Kidney (tissue), 22 donors: ENCODE measurements at places on chromosomes 2 and 18.

GRCh38 chr2:218021536-218022071, 18.8 kb upstream of the TNS1 start:
- DNase-seq, result no peak

DNA sequence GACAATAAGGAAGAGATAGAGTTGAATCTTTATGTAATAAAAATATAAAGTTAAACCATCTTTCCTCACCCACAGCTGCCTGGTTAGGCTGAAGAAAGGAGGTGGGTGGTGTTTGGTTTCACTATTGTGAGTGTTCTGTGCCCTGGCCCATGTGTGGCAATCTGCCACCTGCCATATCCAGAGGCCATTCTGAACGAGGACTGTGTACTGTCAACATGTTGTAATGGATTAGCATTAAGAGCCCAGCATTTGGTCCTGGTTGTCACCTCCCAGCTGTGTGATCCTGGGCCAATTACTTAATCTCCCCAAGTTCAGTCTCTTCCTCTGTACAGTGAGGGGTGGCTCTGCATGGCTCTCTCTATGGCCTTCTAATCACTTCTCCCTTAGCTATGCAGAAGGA, 118.2 kb upstream of the SEC11C start:
- DNase-seq, result no peak

DNA sequence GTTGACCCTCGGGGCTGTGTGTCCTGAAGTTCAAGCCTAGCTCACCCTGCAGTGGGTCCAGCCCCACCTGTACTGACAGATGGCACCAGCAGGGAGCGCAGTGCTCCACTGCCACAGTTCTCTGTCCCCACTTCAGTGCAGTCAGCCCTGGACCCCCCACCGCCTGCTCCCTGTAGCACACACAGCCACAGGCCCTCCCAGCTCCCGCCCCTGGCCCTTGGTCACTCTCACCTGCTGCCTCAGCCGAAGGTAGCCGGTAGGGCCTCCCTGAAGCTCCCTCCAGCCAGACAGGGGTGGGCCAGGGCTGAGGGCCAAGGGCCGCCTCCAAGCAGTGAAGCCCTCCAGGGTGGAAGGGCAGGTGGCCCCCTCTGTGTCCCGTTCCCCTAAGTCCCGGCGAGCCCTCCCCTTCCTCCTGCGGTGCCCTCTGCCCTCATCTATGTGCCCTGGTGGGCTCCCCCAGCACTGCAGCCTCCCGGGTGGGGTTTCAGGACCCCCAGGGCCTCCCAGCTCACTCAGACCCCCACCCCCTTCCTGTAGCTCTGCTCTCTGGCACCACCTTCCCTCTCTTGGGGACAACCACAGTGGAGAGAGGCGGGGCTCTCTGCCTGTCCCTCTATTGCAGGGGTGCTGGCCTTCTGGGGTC, 10.8 kb upstream of the ALPP start:
- DNase-seq, result no peak

GRCh38 chr2:20184067-20184938, 40.6 kb downstream of the SDC1 start:
- DNase-seq, result no peak

DNA sequence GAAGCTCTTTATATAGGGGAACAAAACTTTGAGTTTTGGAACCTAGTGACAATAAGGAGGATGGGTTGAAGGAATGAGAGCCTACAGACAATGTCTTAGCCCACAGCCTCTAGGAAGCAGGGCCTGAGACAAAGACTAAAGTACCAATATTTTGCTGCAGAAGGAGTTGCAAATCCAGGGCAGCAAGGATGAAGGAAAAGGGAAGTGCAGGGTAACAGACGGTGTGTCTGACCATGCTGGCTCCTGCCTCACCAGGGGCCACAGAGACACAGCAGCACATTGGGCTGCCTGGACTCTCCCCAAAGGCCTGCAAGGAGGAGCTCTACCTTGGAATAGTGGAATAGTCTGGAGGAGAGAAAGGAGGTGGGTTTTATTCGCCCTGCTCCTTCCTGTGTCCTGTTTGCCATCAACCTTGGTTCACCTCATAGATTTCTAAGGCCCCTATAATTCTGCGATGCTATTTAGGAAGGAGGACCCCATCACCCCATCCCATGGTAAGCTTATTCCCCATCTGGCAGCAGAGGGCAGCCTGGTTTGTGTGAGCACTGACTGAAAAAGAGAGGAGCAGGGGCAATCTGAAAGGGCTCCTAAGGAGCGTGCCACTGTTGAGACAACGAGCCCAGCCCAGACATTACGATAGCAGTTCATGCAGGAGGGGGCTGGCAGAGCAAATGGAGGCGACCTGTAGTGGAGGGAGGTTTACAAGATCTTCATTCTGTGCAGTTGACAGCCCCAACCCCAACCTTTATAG, 143.4 kb downstream of the MGAT5 start:
- no peak for DNase-seq

- peak; percentile 24 for DNase-seq
Measured at GRCh38 chr2:144140891-144141290, 379.0 kb downstream of the ZEB2 start.

DNA sequence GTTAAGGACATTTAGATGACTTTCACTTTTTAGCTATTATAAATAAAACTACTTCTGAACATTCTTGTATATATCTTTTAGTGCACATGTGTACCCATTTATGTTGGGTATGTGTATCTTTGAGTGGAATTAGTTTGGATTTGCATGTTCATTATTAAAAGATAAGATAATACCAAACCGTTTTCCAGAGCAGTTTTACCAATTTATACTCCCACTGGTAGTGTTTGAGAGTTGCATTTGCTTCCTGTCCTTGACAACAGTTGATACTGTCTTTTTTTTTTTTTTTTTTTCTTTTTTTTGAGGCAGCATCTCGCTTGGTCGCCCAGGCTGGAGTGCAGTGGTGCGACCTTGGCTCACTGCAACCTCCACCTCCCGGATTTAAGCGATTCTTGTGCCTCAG, 23.3 kb downstream of the SLC30A6 start:
- no peak for DNase-seq

DNA sequence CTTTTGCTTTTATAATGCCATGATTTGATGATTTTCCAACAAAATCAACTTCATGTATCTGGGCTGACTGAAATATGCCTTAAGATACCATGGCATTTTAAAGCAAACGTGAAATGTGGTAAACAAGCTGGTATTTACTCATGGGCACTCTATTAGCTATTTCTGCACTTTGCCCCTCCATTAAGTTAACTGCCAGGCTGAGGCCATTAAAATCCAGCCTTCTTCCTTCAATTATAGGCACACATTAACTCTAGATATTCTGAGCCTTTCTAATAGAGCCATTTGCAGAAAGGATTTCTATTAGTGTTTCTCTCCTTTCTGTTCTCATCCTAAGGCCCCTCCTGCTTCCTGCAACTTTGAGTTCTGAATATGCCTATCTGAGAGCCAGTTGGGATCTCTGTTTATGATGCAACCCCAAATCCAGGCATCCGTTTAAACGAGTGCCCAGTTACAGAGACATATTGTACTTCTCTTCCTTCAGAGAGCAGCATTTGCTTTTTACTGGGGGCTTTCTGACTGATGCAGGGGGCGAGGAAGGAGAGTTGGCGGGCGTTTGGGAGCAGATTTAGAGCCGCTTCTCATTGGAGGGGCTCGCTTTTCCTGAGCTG, 1.6 kb upstream of the KCNJ3 start:
- DNase-seq, result peak; percentile 57

DNA sequence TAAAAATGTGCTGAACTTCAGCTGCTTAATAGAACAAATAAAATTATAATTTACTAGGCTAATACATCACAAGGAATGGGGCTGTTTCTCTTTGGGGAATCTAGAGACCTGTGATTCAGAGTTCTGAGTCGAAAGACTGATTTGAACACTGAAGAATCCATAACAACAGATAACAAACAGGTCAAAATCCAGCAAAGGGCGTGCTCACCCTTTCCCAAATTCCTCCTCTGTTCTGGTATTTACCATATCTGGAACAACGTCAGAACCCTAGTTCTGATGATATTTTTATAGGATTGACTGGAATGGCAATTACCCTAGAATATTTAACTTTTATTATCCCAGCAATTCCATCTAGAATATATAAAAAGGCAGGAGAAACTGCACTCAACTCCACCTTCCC, 66.0 kb upstream of the ITGA6 start:
- DNase-seq, result no peak

GRCh38 chr2:187962538-187962937, 329.1 kb upstream of the GULP1 start:
- DNase-seq, result no peak
